Kidney epithelial cell (primary cell): ENCODE measurements at places on chromosomes 1 and 21. TPM values are rescaled to one million over a fixed set of nuclear protein-coding genes. Genes with fewer than 3 reads are reported as not detected.

- DNase-seq: no peak
These were observed 12.2 kb upstream of the CD2 start for GRCh38 chr1:116741836-116742565.

Gene ADAM30
- not detected in 2 replicates for total RNA-seq

- no peak for DNase-seq
These were observed 301.1 kb downstream of the PTPRC start for GRCh38 chr1:198939956-198940355.

Gene PHACTR4
- 31.3 and 31.8 TPM in 2 replicates for total RNA-seq

- no peak for DNase-seq
These were observed 111.1 kb downstream of the ATP1B1 start for GRCh38 chr1:169217636-169218035.
